ENCODE measurements at places on chromosomes 6 and 20.

DNA sequence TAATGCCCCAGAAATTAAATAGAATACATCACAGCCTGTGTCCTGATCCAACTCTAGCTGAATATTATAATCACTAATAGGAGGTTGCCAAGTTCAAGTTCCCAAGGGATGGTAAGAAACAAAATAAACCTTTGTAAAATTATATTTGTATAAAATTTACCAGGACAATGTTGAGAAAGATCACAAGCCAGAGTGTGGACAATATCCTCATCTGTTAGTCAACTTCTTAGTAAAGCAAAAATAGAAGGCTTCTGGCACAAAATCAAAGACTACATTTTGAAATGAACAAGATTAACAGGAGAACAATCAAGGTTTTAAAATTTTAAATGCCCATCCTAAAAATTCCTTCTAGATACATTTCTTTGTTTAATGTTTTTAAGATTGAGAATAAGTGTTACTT is 290.4 kb upstream of the HSF2 start:
- no peak for DNase-seq

DNA sequence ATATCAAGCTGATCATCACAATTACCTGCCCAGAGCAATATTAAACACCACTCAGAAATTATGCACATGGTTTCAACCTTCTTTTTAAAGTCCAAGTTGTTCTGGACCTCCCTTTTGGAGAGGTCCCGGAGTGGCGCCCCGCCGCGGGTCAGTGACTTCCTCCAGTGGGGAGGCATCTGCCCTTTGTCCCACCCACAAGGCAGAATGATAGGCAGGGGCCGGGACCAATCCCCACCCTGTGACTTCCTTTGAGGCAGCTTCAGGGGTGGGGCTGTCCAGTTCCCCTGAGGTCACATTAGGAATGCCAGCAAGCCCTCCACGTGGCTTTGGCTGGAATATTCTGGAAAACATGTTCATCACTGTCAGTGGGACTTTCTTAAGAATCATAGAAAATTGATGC is 207.0 kb downstream of the ANKRD60 start:
- no peak for DNase-seq

DNA sequence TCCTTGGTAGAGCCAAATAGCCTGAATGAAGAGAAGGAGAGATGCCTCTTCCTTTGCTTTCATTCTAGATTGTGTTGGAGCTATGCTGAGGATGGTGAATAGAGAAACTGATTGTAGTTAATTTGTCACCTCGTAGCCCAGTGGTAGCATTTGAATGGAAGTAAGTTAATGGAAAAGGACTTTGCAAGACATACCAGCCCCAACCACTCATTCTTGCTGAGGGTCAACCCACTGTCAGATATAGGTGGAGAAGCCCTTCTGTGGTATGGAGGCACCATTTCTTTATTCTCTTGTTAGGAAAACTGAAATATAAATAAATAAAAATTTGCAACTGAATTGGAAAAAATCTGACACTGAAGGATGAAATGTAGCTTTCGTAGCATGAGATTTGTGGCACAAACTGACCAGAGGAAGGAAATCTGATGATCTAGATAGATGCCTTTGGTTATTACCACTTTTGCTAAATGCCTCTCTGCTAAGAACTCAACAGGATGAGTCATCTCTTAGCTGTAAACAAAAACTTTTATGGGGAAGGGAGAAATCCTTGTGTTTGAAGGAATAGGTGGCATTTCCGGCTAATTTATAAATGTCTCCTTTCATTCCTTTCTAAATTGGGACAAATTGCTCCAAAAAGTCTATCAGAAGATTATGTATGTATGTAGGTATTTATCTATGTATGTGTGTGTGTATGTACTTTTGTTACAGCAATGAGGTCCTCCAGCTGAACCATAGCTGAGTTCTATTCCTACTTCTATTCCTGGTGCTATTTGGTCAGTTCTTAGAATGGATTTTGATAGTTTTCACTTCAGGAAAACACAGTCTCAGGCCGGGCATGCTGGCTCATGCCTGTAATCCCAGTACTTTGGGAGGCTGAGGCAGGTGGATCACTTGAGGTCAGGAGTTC is 76.5 kb upstream of the SUPT3H start:
- peak; percentile 49 for DNase-seq

DNA sequence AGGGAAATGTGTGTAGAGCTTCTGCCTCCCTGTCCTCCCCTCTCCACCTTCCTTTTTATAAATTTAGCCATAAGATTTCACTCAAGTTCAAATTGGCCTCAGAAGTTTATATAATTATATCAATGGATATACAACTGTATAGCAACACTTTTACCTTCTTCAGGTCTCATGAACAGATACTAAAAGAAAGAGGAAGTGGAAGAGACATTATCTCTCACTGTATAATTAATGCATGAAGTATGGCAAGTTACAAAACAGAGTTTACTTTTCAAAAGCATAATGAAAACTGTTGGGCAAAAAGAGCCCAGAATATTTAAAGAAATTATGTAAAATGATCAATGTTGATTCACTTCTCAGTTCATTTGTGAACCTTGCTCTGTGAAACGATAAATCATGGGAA is 99.7 kb downstream of the PDE7B start:
- DNase-seq, result no peak

DNA sequence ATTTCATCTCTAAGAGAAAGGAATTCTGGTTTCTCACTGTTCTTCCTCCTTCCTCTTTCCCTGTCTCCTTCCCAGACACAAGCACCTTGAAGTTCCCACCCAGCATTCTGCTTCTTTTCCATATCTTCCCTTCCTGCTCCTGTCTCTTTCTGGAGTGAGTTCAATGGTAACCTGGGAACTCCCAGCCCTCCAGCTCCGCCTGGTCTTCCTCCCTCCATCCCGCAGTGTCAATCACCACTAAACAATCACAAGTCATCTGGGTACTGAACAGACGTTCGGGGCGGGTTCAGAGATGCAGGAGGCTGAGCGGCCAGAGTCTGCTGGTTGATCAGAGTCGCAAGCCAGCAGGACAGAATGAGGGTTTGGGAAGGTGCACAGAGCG is 7.7 kb downstream of the TTBK1 start:
- no peak for DNase-seq

DNA sequence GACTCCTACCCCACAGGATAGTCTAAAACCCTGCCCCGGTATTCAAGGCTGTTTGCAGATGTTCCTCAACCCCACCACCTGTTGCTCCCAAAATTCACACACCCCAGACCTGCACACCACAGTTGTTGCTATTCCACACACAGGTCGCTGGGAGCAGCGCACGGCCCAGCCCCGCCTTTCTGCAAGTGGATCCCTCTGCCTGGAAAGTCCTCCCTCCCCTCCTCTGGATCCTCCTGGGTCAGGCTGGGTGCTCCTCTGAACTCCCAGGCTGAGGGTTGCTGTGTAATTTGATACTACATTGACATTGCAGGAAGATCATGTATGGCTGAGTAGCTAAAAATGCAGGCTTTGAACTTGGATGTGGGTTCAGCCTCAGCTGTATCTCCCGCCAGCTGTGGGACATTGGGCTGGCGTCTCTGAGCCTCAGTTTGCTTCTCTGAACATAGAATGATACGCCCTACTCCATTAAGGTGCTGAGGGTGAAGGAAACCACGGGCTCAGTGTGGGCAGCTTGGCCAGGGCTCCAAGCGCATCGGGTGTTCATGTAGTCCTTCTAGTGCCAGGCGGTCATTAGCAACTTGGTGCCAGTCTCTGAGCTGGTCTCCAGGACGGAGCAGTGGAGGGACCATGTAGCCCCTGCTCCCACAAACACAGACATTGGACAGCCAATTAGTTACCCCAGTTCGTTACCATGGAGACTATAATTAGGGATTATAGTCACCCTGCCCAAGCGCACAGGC is 13.9 kb upstream of the CCN5 start:
- no peak for DNase-seq

DNA sequence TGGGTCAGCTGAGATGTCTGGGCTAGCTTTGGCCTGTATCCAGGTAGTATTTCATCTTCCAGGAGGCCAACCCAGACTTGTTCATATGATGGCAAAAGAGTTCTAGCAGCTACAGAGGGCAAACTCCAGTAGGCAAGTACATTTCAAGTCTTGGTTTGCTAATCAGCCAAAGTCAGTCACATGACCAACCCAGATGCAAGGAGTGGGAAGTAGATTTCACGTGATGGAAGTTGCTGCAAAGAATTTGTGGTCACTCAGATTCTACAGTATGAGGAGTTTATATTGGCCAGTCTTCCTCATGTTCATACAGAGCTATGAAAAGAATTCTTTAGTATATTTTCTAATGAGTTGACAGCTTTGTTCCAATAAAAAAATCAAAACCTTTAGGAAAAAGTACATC is 101.8 kb downstream of the PHACTR1 start:
- no peak for DNase-seq

DNA sequence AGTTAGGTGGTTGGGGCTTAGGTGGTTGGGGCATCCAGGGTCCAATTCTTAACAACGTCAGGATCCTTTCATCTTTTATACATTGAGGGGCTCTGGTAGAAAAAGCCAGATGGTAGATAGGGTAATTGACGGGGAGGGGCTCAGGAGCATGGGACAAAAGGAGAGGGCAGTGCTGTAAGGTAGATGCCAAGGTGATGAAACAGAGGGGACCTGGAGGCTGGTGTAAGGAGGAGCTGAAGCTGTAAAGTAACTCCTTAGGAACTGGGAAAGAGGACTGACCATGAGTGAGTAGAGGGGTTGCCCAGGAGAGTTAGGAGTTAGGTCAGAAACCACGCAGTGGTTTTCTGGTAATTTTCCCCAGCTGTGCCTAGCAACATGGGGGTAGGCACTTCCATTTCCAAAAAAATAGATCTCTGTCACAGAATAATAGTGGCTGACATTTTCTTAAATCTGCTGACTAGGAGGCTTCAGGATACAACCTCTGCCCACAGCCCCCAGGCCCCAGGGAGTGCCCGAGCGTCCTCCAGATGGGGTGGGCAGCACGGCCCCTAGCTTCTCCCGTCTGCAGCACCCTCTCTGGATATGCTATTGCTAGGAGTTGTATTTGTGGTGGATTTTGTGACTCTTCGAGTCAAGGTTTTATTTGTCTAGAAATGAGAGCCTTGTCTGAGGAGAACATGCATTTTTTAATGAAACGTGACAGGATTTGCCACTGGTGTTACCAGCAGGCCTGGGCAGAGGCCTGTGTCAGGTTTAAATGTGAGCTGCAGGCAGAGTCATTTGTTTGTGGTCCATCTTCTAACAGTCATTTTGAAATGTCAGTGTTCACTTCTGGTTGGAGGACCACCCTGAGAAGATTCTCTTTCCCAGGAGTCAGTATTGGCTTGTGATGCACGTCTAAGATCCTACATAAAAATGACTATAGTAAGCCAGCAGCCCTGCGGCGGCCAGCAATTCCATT is 44.6 kb downstream of the TULP4 start:
- DNase-seq, result no peak

GRCh38 chr20:33862709-33863403 is 51.7 kb downstream of the CHMP4B start:
- peak; percentile 86 for DNase-seq

DNA sequence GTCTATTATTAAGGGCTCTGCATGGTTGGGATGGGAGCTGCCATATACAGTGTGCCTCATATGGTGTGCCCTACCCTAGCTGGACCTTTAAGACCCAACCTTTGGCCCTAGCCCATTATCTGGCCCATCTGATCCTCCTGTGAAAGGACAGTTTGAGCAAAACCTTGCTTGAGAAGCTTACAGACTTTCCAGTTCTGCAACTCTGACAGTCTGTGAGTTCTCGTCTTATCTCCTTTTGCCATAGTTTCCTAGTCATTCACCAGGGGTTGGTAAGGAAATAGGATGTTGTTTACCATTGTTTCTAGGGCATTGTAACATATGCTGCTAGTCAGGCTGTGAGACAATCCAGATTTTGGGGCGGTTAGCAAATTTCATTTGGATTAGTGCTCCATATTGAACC is 17.2 kb downstream of the CTNNBL1 start:
- no peak for DNase-seq

GRCh38 chr6:132673376-132674094 is 14.6 kb upstream of the TAAR1 start:
- DNase-seq, result no peak

- peak; percentile 7 for DNase-seq
These were observed 789.6 kb upstream of the EYS start for GRCh38 chr6:66496659-66497058.

- no peak for DNase-seq
These were observed 76.2 kb downstream of the ALDH8A1 start for GRCh38 chr6:134873500-134874388.

DNA sequence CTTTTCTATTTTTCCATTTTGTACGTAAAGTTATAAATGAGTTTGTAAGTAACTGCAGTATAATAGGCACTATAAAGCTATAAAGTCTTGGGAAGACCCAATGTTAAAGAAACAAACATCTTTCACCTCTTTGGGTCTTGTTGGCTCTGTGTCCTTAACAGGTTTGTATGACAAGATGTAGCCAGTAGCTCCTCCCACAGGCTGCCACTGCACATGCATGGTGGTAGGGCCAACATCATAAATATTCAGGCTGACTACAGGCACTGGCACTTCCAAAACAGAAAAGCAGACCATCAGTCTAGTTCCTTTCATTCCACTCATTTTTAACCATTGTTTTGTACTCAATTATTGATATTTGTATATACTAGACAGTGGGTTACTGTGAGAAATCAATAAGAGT is 59.9 kb downstream of the COL12A1 start:
- DNase-seq, result no peak

- no peak for DNase-seq
These were observed 174.9 kb downstream of the ANKRD60 start for GRCh38 chr20:58053391-58054055.

GRCh38 chr6:93677264-93677965 is 258.1 kb upstream of the EPHA7 start:
- DNase-seq, result no peak

GRCh38 chr6:21377356-21377755 is 216.2 kb upstream of the SOX4 start:
- no peak for DNase-seq

- DNase-seq, result no peak
These were observed 838.2 kb downstream of the MAFB start for GRCh38 chr20:39850821-39851330.

GRCh38 chr6:87731818-87732661 is 30.0 kb upstream of the AKIRIN2 start:
- DNase-seq, result peak; percentile 79

DNA sequence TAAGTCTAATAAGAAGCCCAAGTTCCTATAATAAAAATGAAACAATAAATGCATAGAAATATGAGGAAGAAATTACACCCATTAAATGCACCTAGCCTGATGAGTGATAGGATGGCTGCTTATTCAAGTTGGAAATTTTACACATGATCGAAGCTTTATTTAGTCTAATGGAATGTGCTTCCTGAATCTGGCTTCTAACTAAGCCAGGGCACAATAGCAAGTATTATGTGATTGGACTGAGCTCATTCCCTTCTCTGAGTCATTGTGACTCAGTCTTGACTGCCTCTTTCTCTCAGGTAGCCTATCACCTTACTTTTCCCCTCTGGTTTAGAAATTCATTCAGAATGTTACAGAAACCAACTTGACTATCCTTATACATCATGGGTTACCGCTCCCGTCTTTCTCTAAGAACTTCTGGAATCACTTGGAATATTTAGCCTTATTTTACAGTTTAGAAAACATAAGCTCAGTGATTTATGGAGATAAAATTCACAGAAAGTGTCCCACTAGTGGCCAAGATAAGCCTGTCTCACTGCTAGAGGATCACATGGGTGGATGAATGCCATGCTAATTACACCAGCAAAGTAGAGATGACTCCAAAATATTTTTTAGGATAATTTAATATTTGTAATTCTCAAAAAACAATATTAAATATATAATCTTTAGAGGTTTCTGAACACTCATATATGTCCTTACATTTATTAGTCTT is 505.3 kb upstream of the JAG1 start:
- DNase-seq, result peak; percentile 29

Data from AG08396 (cell line).